Choroid plexus epithelial cell (primary cell): ENCODE measurements at places on chromosomes 13 and 19.

- no peak for DNase-seq
Observed at GRCh38 chr19:3249408-3249807, 24.9 kb downstream of the CELF5 start.

GRCh38 chr13:19587635-19588300 lies 26.4 kb upstream of the TPTE2 start:
- DNase-seq = peak; percentile 78

- peak; percentile 38 for DNase-seq
Observed at GRCh38 chr19:56476651-56477428, at the start of gene ZNF667. ZNF667 (minus strand) TSS chr19:56477345; CDS start chr19:56462370, 14,975 bp downstream.

- DNase-seq = peak; percentile 15
Observed at GRCh38 chr13:97057176-97057575, 62.9 kb upstream of the OXGR1 start.
